AG09309 (cell line): ENCODE measurements at places on chromosomes 2 and 18.

- no peak for DNase-seq
Observed at GRCh38 chr18:50195689-50196088, 742 bp upstream of the MYO5B start.

- DNase-seq = no peak
Observed at GRCh38 chr2:219021591-219021990, 19.7 kb downstream of the CFAP65 start.

DNA sequence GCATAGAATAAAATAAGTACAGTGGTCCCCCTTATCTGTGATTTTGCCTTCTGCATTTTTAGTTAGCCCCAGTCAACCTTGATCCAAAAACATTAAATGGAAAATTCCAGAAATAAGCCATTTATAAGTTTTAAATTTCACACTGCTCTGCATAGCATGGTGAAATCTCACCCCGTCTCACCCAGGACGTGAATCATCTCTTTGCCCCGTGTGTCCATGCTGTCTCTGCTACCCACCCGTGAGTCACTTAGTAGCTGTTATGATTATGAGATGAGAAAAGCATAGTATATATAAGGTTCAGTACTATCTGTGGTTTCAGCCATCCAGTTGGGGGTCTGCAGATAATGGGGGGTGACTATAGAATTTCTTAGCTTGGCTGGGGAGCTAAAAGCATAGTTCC, 67.3 kb downstream of the RHBDD1 start:
- peak; percentile 58 for DNase-seq

DNA sequence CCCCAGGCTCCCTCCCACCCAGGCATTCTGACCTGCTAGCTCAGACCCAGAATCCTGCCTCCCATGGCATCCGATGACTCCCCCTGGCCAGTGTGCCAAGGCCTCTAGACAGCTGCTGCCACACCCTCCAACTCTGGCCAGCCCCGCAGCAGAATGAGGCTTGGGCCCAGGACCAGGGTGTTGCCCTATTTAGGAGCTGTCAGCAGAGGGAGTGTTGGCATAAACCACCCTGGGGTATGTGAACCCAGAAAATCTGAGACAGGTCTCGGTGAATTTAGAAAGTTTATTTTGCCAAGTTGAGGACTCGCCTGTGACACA, 134.3 kb downstream of the KLHL29 start:
- DNase-seq = no peak

GRCh38 chr18:33128581-33128980, 311.9 kb downstream of the CCDC178 start:
- no peak for DNase-seq

- no peak for DNase-seq
Observed at GRCh38 chr2:74238879-74239278, 40.5 kb downstream of the MTHFD2 start.

- peak; percentile 83 for DNase-seq
Observed at GRCh38 chr2:112627060-112628040, 18.4 kb upstream of the SLC20A1 start.

GRCh38 chr2:88027697-88028389, 11.5 kb upstream of the RNU2-63P start:
- no peak for DNase-seq

GRCh38 chr18:21672521-21673267, 31.9 kb downstream of the ABHD3 start:
- no peak for DNase-seq

DNA sequence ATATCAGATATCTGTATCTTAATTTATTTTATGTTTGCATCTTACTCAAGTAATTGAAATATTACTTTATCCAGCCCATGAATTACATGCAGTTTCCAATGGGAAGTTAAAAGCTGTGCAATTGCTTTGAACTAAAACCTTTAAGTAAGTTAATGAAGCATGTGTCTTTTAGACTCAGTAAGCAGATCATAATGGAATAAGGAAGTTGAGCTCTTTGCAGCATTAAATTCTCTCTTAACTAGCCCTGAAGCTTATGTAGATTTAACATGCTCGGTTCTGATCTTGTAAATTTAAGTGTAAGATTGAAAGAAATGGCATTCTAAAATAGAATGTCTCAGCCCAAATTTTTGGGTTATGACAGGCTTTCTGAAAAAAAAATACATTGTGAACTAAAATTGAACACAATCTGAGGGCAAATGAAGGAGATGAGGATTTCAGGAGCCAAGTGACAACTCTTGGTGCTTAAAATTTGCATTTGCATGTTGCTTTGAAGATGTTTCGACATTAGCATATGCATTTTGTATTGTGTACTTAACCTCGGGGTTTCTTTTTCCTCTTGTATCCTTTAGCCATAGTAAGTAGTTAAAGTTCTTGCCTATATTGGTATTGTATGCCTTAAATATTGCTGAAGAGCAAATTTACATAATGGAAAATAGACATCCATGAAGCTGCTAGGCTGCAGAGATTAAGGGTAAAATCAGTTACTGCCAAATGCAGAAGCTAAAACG, 297.8 kb upstream of the KCNJ3 start:
- no peak for DNase-seq

GRCh38 chr18:48320639-48320945, 88.6 kb downstream of the ZBTB7C start:
- no peak for DNase-seq

- no peak for DNase-seq
Observed at GRCh38 chr18:2337552-2338141, 233.7 kb downstream of the METTL4 start.

DNA sequence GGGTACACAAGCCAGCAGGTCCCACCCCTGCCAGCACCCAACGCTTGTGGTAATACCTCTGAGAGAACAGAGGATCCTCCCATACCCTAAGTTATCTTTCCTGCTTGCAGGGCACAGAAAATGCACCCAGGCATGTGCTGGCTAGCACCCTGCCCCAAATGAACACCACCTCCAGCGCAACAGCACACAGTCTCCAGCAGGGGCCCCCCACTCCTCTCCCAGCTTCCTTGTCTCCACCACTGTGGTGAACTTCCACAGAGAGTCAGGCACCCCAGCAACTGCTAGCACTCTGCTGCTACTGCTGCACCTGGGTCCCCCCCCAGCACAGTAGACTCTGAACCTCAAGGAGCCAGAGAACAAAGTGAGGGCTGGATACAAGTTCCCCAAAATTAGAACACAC, 216.8 kb upstream of the CNTNAP5 start:
- DNase-seq = no peak

GRCh38 chr2:188308483-188308882, 16.8 kb downstream of the GULP1 start:
- no peak for DNase-seq

DNA sequence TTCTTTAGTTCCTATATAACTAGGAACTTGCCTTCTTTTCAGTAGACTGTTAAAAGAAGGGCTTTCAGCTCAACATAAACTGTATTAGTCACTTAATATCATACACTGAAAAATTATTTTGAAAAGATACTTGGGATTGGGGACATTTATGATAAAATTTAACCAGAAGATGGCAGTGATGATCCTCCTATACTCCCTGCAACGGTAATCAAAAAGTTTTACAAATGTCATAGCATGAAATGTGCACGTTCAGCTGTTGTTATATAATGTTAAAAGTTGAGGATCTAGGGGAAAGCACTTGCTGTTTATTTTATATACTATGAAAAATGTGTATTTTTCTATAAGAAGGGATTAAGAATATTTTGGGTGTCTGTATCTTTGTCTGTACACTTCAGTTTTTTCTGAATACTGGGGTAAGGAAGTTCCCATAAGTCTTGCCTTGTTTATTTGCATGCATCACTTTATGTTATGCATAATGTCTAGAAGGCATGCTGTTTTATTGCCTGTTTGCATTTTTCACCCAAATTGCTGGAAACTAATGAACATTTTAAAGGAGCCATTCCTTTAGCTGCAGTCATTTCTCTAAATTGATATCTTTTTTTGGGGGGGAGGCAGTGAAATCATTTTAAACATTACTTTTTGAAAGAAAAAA, 19.0 kb downstream of the DYNC1I2 start:
- DNase-seq = no peak

DNA sequence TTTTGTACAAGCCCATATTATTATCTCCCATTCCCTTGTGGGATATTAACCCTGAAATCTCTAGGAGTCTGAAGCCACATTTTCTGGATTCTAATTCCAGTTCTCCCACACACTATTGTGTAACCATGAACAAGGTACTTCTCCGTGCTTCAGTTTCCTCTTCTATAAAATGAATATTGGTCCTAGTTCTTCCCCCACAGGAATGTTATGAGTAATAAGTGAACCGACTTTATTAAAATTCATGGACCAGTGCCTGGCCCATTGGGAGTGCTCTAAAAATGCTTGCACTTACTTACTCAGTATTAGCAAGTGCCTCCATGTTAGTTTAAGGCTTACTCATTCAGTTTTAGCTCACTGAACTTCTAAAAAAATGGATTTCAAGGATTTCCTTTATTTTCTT, 1.4 kb upstream of the ACMSD start:
- peak; percentile 87 for DNase-seq

GRCh38 chr2:102978091-102978490, 216.3 kb downstream of the TMEM182 start:
- DNase-seq = no peak

DNA sequence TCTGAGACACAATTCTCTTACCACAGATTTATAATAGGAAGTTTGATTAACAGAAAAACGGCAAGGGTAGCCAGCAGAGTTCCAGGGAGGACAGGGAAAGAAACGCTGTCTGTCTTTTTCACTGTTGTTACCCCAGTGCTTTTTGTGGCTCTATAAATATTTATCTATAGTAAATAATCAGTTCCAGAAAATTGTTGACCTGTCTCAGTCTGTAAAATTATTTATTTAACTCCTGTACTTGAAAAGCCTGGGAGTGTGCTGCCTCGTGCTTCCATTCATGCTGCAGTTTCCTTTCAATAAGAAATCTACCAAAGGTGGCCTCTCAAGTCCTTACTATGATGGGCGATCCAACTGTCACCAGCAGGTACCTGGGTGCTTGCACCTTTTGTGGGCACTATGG, 102.9 kb downstream of the ETAA1 start:
- DNase-seq = no peak

GRCh38 chr2:230797515-230798495, 66.9 kb upstream of the ITM2C start:
- DNase-seq = no peak

GRCh38 chr2:148926291-148926961, 51.4 kb downstream of the KIF5C start:
- no peak for DNase-seq

GRCh38 chr2:226705133-226705886, 94.3 kb downstream of the IRS1 start:
- no peak for DNase-seq

DNA sequence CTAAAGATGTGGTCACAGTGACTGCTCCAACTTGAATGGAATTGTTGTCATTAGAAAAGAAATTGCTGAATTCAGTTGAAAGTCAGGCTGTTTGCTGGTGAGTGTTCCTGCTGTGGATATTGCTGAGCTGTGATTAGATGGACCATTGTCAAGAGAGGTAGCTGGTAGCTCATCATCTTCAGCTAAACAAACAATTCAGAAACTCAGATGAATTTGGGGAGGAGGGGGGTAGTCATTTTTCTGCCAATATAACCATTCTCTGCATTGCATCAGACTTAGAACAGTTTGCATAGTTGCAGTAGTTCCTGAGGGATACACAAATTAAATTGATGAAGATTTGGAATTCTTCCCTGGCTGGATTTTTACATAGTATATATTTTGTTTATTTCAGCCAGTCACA, 108.3 kb downstream of the MTCL1 start:
- no peak for DNase-seq

- no peak for DNase-seq
Observed at GRCh38 chr2:196253116-196253480, 81.7 kb upstream of the STK17B start.

GRCh38 chr18:27695503-27695902, 481.4 kb downstream of the CDH2 start:
- DNase-seq = no peak

- no peak for DNase-seq
Observed at GRCh38 chr2:131493199-131493968, 1.2 kb upstream of the MZT2A start.

GRCh38 chr2:175097297-175097696, 70.7 kb downstream of the ATF2 start:
- peak; percentile 5 for DNase-seq
